ENCODE measurements at places on chromosomes 6 and 20.

DNA sequence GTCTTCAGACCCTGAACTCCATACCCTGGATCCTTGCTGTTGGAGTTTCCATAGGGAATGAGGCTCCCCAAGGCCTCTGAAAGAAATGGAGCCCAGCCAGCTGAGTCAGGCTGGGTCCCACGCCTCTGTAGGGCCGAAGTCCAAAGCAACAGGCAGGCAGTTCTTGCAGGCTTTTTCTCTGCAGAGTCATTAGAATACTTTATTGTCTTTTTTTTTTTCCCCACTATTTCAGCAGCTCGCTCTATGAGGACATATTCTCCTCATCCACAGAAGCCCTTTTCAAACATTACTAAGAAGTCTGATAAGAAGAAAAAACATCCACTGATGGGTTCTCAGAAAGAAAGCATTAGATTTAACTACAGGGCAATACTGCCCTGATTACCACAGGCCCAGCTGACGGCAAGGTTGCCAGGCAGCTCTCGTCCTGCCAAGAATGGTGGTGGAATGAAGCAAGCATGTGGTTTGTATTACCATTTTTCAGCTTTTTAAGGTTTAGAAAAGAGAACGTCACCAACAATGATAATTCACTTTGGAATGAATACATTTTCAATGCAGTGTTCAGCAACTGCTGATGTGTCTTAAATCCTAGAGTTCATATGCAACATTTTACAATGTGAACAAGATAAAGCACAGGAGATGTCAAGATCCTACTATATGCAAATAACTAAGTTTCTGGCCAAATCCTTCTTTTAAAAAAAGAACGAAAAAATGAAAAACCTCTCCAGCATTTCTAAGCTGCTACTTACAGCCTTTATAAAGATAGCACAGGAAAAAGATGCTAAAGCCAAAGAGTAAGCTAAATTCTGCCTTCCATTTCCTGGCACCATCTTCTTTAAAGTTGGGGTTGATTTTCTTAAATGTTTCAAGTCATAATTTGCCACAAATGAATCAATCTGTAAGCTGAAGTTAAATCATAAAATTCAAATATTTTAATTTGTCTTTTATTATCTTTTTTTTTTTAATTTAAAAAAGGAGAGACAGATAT lies 223.6 kb upstream of the CITED2 start:
- DNase-seq = no peak

- no peak for DNase-seq
These were observed 9.8 kb downstream of the BCAS4 start for GRCh38 chr20:50804437-50805348.

- no peak for DNase-seq
These were observed 155.1 kb upstream of the ENPP5 start for GRCh38 chr6:46325561-46326530.

DNA sequence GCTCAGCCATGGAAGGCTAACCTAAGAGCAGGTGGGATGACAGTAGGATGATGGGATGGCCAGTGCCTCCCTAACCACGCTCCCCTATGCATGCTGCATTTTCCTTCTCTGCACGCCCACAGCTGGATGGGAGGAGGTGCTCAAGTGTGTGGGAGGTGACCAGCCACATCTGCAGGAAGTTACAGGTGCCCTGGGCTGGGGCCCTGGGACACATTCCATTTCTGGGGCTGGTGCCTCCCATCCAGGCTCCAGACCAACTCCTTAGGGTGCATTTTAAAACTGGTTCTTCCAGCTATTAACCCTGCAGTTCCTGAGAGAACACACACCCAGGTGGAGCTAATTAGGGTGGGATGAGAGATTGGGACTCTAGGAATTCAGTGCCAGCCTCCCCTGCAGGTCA lies 135.3 kb upstream of the ARMC2 start:
- no peak for DNase-seq

- no peak for DNase-seq
These were observed 448.5 kb upstream of the AGPAT4 start for GRCh38 chr6:161722394-161722793.
